ENCODE measurements at places on chromosomes 2 and 18.

GRCh38 chr2:62363166-62363565, 142.8 kb downstream of the TMEM17 start:
- no peak for DNase-seq

GRCh38 chr2:133957724-133958480, 296.0 kb upstream of the MGAT5 start:
- DNase-seq = no peak

- no peak for DNase-seq
These were observed 625.5 kb downstream of the ARHGAP15 start for GRCh38 chr2:143754742-143755141.

GRCh38 chr2:187263675-187264560, 184.1 kb downstream of the CALCRL start:
- DNase-seq = no peak

DNA sequence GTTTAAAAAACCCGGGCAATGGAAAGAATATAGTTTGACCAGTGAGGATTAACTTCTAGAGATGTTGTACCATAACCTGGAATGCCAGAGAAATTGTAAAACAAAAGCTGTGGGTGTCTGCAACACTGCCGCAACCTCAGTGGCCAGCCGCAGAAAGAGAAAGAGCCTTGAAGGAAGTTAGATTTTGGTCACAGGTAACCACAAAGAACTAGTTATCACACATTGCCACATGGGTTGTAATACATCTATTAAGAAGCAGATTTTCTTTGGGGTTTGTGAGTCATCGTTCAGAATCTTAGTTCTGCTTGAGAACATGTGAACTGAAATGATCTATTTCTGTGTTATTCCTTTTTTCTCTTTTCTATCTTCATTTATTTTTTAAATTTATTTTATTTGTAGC, 222.9 kb upstream of the AGAP1 start:
- DNase-seq = no peak

- DNase-seq = no peak
These were observed 2.4 kb downstream of the MEX3C start for GRCh38 chr18:51195086-51195450.

DNA sequence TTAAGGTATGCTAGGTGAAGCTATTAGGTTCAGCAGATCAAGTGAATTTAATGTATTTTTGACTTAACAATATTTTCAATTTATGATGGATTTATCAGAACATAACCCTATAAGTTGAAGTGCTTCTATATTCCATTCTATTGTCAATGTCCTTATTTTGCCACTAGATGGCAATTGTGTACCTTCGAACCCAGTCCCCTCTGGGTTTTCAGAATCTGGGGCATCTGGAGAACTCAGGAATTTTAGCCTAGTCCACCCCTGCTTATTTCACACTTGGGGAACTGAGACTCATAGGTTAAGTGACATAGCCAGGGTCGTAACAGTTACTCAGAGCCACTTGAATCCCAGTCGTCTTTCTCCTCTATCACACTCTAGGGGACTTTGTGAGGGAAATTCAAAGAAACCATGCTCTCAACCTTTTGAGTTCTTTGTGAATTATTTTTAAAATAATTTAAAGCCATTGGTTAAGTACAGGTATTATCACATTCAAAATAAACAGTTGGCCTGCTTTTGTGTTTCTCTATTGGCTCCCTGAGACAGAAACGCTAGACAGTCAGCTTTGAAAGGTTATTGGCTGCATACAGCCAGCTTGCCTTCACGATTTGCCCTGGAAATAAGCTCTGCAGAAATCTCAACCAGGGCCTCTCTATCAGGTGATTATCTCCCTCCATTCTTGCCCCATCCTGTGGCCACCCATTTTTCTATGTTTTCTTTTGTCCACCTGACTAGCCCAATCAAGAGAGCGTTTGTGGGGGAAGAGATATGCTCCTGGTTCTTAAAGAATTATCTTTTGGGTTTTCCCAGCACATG, 145.0 kb downstream of the TTC27 start:
- peak; percentile 4 for DNase-seq

- no peak for DNase-seq
These were observed 28.6 kb downstream of the ITGA6 start for GRCh38 chr2:172456002-172456401.

- DNase-seq = no peak
These were observed 234.0 kb downstream of the DYM start for GRCh38 chr18:49226243-49227000.

DNA sequence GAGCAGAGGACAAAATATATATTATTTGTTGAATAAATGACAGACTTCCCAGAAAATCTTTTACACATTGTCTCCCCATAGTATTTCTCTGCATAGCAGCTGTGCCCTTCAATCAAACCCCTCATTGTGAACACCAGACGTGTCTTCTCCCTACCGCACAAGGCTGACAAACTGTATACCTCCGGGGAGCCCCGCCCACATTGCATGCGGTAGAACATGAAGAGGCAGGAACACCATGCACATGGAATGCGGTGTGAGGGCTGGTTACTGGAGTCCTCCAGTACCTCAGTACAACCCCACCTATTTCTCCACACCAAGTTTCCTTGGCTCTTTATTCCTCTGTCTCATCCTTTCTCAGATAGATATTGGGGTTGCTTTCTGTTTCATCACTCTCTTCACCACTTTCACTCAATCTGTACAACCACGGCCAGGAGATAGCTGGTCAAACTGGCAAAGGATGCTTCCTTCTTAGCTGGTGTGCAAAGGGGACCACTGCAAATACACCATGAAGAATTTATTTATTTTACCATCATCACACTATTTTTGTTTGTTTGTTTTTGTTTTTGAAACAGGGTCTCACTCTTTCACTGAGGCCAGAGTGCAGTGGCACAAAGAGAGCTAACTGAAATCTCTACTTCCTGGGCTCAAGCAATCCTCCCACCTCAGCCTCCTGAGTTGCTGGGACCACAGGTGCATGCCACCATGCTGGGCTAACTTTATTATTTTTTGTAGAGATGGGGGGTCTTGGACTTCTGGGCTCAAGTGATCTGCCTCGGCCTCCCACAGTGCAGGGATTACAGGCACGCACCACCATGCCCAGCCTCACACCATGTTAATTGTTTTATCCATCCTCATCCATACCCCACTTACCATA, 2.3 kb upstream of the NBAS start:
- no peak for DNase-seq

DNA sequence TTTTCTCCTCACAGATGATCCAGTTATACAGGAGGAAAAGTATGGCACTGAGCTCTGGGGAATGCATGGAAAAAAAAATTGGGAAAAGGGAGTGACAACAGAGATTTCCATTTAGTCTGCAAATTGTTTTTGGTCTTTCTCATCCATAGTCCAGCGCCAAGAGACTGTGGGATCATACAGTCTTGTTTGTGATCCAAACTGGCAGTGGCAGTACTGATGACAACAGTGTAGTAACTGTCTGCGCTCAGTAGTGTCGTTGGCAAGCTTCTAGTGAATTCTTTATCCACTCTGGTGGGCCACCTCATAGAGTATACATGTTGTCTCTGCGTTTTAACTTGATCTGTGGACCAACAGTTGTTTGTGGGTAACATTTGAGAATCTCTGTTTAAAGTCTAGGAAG, 37.9 kb downstream of the GALNT1 start:
- DNase-seq = no peak
